Stimulated activated CD4-positive, alpha-beta T cell treated with anti-CD3 and anti-CD28 coated beads, TNF-alpha, amount 100 ng/mL, for 48 hours (primary cell): ENCODE measurements at places on chromosomes 4 and X.

- DNase-seq, result no peak
These were observed 573.9 kb upstream of the MAGEB2 start for GRCh38 chrX:29641461-29641860.

DNA sequence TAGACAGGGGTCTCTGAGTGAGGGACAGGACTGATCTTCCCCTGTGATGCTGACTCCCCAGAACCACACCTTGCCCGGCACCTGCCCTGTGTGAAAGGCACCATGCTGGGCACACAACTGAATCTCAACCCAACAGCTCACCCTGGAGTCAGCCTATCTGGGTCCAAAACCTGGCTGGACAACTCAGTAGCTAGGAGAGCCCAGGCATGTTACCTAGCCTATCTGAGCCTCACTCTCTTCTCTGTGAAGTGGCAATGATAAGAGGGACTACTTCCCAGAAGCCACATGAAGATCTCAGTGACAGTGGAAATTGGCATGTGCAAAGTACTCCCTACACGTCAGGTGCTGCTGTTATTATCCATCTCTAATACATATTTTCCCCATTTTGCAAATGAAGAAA lies 44.8 kb upstream of the PPP2R2C start:
- no peak for DNase-seq

- no peak for DNase-seq
These were observed 70.0 kb downstream of the DCHS2 start for GRCh38 chr4:154421618-154422017.

DNA sequence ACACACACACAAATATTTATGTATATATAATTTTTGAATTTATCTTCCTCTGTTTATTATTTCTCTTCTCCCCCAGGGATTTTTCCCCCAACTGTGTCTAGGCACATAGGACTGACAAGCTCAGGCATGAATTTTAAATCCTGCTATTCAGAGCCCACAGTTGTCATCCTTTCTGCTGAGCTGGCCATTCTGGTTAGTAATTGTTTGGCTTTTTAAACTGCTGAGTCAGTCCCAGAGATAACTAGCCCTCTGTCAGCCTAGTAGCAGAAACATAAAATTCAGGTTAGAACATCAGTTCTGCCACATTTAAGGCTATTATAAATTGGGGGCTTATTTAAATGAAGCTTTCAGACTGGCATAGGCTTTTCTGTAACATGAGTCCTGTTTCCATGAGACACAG lies 151.7 kb upstream of the MAOA start:
- no peak for DNase-seq

DNA sequence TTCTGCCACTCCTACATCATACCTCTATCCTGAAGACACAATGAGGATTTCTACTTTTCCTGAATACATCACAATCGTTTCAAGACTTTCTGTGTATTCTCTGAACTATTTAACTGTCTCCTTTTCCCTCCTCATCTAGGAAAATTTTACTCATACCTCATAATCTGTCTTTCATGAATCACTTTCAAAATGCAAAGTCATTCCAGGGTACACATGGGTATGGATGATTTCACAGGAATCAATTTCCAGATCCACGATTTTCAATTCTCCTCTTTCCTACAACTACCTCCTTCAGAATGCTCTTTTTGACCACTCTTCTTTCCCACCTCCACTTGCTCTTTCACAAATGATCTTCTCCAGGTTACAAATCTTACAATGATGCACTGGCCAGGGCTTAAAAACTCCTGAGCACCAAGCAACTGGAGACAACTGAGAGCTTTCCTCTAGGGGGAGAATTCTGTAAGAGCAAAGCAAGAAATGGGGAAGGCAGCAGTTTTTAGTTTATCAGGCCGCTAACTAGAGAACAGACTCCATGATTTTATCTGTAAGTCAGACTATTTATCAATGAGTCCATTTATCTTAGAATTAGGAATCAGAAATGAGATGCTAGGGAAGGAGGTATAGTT lies 116.4 kb downstream of the PPP3CA start:
- DNase-seq, result no peak

DNA sequence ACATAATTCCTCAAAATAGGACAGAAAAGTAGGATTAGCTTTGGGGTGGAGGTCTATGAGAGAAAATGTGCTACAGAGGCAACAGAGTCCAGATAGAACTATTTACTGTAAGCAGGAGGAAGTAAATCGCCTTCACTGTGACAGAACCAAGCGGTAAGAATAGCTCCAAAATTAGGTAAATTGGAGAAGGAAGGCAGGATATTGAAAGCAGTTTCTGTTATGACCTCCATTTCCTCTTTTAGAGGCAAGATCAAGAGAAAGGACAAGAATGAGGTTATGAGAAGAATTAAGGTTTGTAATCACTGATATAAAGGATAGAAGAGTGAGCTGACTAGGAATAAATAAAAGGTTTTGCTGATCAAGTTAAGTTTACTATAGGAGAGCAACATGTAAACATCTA lies 44.1 kb upstream of the NEUROG2 start:
- no peak for DNase-seq

DNA sequence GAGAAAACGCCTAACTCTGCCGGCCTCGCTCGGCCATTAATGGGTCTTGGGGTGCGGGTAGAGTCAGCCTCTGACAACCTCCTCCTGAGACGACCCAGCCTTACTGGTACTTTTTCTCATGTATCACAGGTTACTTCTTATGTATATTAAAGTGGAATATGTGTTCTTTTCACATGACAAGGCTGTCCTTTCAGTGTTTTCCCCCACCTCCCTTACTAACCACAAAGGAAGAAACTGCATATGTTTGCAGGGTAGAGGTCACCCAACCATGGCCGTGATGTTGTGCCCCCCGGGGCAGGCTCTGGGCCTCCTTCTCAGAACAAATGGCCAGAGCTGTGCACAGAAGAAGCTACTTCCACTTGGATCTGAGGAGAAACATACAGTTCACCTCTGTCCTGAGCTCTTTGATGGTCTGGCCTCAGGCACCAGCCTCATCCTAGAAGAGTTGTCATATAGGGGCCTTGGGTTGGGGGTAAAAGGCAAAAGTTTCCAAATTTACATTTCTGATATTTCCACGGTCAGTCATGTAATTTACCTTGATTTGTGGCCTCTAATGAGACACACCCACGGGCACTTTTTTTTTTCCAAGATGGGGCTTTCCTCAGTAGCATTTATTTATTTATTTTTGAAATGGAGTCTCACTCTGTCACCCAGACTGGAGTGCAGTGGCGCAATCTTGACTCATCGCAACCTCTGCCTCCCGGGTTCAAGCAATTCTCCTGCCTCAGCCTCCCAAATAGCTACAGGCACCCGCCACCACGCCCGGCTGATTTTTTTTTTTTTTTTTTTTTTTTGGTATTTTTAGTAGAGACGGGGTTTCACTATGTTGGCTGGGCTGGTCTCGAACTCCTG lies 1.9 kb downstream of the SOWAHD start:
- DNase-seq, result no peak

GRCh38 chrX:124504111-124504983 lies 158.0 kb downstream of the SH2D1A start:
- no peak for DNase-seq

GRCh38 chr4:154231806-154232478 lies 259.7 kb downstream of the DCHS2 start:
- DNase-seq, result no peak

GRCh38 chr4:30068234-30068633 lies 651.9 kb upstream of the PCDH7 start:
- DNase-seq, result no peak

- DNase-seq, result no peak
These were observed 497.7 kb downstream of the IDS start for GRCh38 chrX:149007423-149007822.
